ENCODE measurements at places on chromosomes 7 and 10.

- peak; percentile 45 for DNase-seq
Measured at GRCh38 chr10:14536241-14537213, 205.8 kb upstream of the FRMD4A start.

DNA sequence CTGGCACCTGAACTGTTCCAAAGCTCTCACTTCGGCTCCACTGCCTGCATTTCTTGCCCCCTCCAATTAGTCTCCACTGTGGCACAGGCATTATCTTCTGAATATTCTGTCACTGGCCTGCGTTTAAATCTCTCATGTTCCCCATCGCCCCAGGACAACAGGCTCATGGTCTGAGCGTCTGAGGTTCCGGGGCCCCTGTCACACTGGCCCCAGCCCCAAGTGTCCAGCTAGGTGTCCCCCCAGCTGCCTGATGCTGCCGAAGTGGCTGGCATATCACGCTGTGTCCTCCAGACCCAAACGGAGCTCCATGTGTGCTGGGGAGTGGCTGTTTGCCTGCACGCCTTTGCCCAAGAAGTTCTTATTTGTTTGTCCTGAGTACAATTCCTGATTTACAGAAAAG lies 135.4 kb downstream of the TACC2 start:
- no peak for DNase-seq

- DNase-seq: no peak
Measured at GRCh38 chr7:82348251-82348650, 95.3 kb downstream of the CACNA2D1 start.

DNA sequence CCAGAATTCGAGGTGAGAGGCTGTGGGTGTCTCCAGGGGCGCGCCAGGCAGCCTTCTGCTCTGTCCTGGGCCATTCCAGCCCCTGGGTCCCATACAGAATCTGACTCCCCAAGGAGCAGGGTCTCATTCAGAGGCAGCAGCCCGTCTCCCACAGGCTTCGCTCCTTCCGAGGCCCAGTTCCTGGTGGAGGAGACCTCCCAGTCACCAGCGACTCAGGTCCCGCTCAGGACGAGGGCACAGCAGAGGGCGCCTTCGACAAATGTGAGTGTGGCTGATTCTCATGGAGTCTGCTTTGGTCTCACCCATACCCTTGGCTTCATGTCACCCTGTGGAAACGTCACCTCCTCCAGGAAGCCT lies 81.8 kb upstream of the GPR26 start:
- no peak for DNase-seq

DNA sequence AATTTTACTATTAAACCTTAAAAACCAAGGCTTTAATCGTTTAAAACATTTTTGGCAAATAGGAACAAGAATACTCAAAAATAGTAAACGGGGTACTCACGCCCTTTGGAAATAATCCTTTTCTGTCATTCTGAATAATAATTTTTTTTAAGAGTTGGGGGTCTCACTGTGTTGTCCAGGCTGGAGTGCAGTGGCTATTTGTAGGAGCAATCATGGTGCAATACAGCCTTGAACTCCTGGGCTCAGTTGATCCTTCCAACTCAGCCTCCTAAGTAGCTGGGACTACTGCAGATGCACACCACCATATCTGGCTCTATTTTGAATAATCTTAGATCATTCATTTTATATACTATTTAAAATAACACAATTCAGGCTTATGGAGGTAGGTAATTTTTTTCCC lies 24.9 kb downstream of the LUC7L2 start:
- DNase-seq: no peak

DNA sequence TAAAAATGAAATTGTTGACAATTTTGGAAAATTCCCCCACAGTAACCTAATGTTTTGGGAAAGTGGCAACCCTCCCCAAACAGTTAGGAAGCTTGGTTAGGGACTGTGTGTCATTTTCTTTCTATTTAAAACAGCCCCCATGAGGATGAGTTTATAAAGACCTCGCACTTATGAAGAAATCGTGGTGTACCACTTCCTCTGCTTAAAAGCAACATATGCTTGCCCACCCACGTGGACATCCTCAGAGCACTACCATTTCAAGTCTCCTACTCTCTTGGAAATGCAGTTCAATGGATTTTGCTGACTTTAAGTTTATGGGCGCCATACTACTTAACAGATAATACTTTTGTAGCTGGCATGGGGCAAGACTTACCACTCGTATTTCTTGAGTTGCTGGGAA lies 223.8 kb downstream of the DYNC1I1 start:
- no peak for DNase-seq

DNA sequence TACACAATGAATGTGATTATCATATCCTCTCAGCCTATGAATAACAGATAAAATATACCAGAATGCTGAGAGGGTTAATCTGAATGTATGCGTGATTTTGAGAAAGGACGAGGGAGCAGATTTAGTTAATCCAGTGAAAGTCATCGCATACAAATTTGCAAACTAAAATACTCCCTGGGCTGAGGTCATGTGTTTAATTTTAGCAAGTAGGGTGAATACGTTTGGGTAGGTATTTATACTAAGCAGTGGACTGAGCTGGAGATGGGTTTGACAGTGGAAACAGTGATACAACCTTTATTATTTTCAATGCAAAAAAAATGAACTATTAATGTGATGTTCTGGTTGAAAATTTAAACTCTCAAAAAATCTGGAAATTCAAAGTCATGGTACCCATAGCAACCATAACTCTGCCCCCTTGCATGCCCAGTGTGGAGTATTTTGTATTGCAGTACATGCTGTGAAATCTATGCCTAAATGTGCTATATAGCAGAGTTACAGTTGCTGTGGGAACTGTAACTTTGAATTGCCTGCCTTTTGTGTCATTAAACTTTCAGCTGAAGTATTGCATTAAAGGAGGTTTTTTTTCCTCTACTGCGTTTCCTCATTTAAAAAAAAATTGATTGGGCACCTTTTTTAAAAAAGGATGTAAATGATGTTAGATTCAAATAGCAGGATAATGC lies 9.5 kb upstream of the ARID5B start:
- DNase-seq: no peak

DNA sequence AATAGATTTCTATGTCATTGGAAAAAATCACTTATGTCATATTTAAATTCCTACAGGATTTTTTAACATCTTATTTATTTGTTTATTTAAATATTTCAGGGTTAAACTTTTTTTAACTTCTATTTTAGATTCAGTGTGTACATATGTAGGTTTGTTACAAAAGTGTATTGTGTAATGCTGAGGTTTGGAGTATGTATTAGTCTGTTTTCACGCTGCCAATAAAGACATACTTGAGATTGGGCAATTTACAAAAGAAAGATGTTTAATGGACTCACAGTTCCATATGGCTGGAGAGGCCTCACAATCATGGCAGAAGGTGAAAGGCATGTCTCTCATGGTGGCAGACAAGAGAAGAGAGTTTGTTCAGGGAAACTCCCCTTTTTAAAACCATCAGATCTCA lies 65.4 kb downstream of the MGAM2 start:
- no peak for DNase-seq

DNA sequence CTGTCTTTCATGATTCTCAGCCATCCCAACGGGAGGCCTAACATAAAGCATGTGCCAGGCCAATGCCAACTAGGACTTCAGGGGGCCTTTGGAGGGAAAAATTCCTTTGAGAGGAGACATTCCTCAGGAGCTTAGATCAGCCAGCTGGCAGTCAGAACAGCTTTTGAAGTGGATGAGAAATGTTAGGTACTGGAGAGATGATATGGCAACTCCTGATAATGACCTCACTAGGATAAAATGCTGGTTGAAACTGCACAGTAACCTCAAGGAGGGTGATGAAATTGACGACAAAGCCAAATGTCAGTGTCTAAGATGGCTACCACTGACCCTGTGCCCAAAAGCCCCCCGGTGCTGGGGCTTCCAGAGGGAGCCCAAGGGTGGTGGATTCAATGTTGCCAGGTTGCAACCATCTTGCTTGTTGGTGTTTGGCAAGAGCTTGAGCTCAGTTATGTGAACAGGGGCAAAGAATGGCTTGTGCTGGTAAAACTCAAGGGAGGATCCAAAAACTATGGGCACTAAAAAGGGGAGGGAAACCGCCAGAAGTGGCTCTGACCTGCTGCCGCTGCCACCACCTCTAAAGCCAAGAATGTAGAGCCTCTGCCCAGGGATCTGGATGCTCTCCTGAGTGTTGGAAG lies 121.2 kb downstream of the UBE2H start:
- no peak for DNase-seq

DNA sequence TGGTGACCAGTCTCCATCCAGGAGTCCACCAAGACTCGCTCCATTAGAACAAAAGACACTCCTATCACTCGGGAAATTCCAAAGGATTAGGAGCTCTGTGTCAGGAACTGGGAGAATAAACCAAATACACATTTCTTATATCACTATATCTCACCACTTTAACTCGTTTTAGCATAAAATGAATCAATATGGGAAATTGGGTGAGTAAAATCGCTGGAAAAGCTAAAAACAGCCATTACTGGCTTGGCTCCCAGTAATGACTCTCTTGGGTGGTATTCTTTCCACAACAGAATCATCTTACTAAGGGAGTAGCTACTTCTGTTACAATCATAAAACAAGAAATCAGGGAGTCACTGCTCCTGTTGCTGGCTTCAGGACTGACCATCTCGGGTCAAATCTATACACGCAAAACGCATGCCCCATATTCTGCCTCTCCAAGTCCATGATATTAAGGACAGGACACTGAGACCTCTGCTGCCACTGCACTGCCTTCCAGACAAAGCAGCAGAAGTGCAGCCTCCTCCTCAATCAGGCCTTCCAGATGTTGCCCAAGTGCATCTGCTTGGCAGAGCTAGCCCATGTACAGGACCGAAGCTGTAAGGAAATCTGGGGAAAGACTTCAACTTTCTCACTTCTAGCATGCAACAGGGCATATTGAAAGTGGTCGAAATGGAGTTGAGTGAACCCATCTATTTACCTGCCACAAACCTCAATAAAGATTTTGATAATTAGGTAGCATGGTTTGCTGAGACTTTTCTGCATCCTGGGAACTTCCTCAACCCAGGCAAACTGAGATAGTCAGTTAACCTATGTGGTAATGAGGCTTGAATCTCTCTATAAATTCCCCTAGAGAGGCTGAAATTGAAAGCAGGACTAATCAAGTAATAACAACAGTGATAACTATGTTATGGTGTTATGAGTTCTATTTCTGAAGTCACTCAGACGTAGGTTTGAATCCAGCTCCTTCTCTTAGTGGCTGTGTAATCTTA lies 14.4 kb upstream of the PANK1 start:
- DNase-seq: no peak

DNA sequence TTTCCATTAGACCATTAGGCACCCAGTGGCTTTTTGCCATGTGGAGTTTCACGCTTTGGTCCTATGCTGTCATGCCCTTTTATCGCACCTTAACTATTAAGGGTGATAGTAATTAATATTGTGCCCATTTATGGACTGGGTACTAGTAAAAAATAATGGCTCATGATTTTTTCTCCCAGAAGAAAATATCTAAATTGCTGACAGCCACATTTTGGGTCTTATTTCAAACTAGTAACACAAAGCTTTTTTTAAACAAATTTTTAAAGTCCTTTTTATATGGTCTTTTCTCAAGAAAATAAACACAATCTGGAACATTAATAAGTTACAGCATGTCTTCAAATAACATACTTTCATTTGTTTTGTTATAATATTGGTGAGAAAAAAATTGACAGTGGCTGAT lies 179.7 kb downstream of the ANKRD7 start:
- DNase-seq: no peak

- DNase-seq: no peak
Measured at GRCh38 chr7:42902331-42902730, 9.5 kb downstream of the C7orf25 start.

DNA sequence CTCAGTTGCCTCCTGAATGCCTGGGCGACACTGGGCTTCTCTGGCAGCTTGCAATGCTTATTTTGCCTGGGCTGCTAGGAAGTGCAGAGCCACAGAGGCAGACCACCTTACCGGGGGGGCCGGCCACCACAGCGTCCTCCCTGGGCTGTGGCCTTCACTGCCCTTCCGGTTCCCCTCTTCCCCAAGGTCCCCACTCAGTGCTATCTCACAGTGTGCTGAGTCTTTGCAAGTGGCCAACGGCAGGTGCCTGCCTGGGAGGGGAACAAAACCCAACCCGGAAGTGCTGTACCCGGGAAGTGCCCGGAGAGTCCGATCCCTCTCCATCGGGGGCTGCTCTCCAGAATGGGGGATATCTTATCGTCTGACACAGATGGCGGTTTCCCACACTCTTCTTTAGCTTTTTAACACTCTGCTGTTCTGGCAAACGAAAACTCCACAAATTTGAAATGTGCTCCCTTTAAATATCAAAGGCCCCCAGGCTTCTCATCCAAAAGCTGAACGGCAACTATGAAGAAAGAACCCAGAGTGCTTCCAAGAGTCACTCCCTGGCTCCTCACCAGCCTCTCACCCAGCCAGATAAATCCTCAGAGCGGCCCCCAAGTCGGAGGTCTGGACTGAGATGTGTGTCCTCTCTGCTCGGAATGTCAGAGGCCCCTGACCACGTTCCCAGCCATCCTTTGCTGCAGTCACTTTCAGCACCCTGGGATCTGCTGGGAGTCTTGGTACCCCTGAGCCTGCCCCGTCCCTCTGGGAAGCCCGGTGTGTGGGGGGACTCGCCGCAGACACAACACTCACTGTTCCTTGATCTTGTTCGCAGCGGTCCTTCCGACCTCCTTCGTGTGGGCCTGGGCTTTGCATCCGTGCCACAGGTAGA lies 165.1 kb downstream of the SVIL start:
- DNase-seq: no peak

DNA sequence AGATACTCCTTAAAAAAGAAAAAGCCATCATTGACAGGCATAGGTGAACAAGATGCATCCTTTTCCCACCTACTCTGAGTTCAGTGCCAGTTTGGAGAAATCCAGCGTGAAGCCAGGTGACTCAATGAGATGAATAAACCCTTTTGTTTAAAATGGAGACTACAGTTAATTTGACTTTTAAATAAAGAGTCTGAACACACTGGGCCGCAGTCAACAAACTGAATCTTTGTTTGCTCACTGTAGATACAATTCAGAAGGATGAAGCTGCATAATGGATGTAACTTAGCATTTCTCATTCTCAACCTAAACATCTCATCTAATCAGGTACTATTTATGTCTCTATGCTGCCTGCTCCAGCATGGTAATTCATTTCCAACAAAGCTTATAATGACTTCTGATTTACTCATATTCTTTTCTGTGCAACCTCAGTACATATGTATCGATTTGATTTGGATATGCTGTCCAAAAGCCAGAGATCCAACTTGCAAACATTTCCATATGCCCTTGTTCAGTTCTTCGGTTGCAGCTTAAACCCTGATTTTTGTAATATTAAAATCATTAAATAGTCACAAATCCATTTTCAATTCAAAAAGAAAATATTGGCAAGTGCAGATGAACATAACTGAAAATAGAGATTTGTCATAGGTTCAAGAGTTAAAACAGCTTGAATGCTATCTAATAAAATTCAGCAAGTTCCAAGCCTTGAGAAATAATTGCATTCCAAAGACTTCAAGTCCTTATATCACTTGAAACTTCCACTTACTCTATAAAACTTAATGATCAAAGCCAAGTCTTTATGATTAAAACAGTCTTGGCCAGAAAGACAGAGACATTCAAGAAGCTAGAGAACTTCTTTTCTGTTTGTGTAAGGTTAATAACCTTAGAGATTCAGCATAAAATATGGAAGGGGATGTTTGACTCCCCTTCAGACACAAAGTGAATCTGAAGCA lies 67.8 kb downstream of the CPVL start:
- no peak for DNase-seq
